Activated T-cell treated with anti-CD3 and anti-CD28 coated beads, Interleukin-2, amount 50 U/mL, for 1 hour (primary cell): ENCODE measurements at places on chromosomes 5 and 9.

DNA sequence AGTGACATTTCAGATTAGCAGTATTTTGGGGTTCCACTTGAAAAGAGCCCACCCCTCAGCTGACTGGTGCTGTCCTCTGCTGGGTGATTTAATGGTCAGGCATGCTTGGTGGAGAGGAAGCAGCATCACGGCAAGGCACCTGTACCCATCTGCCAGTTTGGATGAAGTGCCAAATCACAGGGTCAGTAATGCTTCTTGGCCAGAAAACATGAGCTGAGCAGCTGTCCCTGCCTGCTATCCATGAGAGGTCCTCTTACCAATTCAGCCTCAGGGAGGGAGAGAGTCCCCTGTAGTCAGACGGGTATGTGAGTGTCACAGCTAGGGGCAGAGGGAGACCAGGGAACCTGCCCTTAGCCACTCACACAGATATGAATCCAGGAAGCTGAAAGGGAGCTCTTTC, 137.9 kb downstream of the SEC61B start:
- DNase-seq: no peak

DNA sequence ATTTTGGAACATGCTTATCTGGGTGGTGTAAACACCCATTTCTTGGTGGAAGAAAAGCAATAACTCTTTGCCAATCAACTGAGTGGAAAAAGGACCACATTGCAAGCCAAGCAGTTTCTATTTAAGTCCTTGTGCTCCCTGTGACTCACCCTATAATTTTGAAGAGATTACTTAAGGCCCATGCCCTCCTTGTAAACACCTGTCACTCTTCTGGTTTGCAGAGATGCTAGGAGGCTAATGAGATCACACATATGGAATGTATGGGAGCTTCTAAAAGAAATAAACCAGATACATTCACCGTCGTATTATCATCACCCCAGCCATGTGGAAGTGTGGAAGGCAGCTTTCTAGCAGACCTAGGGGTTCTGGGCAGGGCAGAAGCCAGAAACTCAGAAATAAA, 337.1 kb downstream of the GADD45G start:
- DNase-seq: no peak

GRCh38 chr5:124907098-124907644, 160.7 kb upstream of the ZNF608 start:
- no peak for DNase-seq

- DNase-seq: no peak
These were observed 487.9 kb upstream of the DAP start for GRCh38 chr5:11248966-11249365.

GRCh38 chr5:37936091-37936490, 96.2 kb upstream of the GDNF start:
- DNase-seq: no peak

DNA sequence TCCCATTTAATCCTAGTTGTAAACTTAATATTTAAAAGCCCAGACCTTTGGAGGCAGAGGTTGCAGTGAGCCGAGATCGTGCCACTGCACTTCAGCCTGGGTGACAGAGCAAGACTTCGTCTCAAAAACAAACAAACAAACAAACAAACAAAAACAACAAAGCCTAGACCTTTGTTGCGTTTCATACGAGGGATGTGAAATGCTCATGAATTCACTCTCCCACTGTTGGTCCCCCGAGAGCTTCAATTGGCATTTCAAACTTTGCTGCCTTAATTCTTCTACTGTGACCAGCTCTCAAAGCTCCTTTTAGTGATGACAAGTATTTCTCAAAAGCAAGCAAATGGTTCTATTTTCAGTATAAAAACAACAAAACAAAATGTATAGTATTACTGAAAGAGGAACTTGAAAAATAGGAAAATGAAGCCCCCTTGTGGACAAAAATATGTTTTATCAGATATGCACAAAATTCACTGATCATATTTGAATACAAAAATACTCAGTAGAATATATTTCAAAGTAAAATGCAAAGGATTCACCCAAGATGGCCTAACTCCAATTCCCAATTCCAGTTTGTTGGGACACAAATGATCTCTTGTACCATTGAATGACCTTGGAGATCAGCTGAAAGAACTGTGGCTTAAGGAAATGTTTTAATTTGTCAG, 140.4 kb downstream of the ESM1 start:
- no peak for DNase-seq

- DNase-seq: no peak
These were observed 44.2 kb downstream of the SH3PXD2B start for GRCh38 chr5:172410160-172410559.

- no peak for DNase-seq
These were observed 643.7 kb upstream of the ACO1 start for GRCh38 chr9:31740705-31741104.

DNA sequence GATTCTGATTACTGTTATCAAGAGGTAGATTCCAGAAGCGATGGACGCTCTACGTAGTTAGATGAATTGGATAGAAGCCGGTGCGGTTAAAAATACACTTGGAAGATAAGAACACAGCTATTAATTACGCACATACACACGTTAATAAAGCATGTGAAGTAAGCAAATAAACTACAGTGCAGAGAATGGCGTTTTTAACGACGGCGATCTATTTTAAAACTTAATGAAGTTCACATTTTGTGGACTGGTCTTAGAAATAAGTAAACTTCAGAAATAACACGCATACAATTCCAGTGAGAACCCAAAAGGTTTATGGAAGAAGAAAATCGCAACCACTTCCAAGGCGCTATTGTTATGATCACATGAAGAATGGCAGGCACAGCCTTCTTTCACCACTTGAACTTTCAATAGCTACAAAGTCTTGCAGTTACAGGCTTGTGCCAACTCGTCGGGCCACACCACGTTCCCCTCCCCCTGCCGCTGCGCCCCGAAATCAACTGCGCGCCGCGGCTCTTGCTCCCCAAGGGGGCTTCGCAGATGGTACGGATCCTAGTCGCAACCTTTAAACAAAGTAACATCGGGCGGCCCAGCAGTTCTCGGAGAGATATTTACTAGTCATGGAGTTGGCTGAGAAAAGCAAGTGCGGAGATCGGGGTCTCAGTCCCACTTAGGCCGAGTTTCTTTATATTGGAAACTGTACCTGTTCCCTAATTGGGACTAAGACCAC, 866 bp upstream of the SEMA6A start:
- DNase-seq: no peak

- DNase-seq: no peak
These were observed 6.5 kb upstream of the HMCN2 start for GRCh38 chr9:130259044-130259443.

DNA sequence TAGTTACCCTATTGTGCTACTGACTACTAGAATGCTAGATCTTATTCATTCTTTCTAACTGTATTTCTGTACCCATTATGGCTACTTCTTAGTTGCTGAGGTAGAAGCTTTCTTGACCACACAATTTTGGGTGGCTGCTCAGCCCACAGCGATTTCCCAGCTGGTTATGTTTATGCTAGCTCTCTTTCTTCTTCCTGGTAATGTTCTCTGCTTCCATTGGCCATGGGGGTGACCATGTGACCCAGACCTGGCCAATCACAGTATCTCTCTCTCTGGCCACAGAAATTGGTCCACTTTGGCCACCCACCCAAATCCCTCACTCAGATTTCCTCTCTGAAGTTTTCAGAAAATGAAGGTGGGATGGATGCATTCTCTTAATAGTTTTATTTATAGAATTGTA, 427.9 kb upstream of the CLINT1 start:
- no peak for DNase-seq

- DNase-seq: no peak
These were observed 94.1 kb upstream of the SNX2 start for GRCh38 chr5:122680623-122681350.

DNA sequence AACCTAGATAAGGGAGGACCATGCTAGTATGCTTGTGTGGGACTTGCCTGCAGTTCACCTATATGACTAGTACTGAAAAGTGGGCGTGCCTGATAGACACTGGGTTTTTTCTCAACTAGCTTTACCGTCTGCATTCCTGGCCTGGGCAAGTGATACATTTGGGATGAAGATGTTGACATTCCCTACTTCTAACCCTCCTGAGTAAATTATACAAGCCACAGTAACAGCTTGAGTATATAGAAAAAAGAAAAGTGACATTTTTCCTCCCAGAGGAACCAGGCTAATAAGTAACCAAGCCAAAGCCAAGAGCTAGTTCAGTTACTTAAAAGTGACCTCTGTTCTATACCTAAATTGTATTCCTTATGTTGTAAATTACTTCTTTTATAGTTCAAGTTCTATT, 153.8 kb upstream of the CYLC2 start:
- no peak for DNase-seq

GRCh38 chr5:172293745-172294342, 10.3 kb upstream of the UBTD2 start:
- DNase-seq: no peak

- no peak for DNase-seq
These were observed 44.1 kb downstream of the FBXL7 start for GRCh38 chr5:15544039-15544438.

GRCh38 chr9:22389271-22389670, 57.4 kb upstream of the DMRTA1 start:
- no peak for DNase-seq

GRCh38 chr5:87997662-87998061, 271.0 kb downstream of the TMEM161B start:
- DNase-seq: no peak

- DNase-seq: no peak
These were observed 393.7 kb upstream of the IRX1 start for GRCh38 chr5:3201941-3202340.

- no peak for DNase-seq
These were observed at the start of gene CANX for GRCh38 chr5:179698935-179699615. Gene CANX (plus strand): TSS chr5:179698967. CDS start chr5:179705682, 6,715 bp downstream.

- DNase-seq: no peak
These were observed 87.3 kb downstream of the SEC61B start for GRCh38 chr9:99309141-99309939.

DNA sequence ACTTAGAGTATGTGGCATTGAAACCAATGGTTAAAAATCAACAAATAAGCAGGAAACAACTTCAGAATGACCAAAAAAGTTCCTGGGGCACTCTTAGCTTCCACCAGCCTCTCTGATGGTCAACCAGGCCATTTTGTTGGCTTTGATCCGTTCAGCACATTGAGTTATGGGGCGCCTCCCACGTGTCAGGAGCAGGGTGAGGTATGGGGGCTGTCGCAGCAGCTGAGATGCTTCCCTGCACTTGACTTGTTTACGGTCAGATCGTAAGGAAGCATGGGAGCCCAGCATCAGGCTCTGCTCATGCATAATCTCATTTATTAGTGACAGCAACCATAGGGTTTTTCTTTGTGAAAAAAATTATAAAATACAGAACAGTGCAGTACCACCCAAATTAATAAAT, 16.7 kb downstream of the SYK start:
- no peak for DNase-seq

DNA sequence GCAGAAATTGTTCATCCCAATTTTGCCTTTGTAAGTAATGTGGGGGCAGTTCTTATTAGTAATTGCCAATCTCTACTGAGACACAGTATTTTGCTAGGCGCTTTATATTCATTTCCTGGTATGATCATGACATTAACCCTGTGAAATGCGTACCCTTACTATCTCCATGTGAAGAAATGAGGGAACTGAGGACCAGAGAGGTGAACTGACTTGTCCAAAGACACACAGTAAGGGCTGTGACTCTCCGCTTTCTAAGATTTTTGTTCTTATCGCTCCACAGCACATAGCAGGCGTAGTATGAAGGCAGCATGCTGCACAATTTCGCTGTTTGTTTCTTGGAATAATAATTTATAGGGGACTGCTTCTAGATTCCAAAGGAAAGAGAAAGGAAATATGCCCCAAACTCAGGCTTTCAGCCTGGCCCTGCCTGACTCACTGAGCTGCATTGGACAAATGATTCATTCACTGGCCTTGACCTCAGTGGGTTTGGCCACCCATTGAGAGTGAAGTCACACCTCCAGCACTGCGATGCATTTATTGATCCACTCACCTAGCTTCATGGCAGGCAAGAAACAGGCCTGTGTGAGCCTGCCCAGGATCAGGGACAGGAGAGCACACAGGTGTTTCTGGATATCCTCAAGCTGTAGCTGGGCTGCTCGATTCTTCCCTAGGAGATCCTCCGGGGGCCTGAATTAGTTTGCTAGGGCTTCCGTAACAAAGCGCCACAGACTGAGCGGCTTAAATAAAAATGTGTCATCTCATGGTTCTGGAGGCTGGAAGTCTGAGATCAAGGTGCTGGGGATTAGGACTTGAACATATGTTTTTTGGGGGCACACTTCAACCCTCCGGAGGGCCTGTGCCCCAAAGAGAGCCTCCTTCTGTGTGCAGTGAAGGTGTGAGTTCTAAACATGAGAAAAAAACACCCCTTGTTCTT, 7.2 kb upstream of the DUSP1 start:
- no peak for DNase-seq

DNA sequence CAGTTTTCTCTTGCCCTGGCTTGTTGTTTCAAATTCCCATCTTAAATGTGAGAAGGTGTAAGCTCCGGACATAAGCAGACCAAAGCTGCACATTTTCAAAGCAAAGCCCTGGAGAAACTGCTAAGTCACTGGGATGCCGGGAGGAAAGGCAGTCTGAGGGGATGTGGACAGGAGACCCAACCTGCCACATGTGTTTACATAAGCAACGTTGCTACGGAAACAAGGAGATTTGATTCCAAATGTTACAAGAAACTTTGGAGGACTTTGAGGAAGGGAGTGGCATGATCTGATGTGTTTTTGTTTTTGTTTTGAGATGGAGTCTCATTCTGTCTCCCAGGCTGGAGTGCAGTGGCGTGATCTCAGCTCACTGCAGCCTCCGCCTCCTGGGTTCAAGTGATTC, 25.7 kb upstream of the INSYN2B start:
- DNase-seq: no peak

- DNase-seq: no peak
These were observed 1028.5 kb downstream of the NR2F1-AS1 start for GRCh38 chr5:92552206-92553160.

- no peak for DNase-seq
These were observed 443.4 kb downstream of the ANXA1 start for GRCh38 chr9:73595036-73595545.

GRCh38 chr5:139019211-139019610, 144.1 kb upstream of the LRRTM2 start:
- no peak for DNase-seq

DNA sequence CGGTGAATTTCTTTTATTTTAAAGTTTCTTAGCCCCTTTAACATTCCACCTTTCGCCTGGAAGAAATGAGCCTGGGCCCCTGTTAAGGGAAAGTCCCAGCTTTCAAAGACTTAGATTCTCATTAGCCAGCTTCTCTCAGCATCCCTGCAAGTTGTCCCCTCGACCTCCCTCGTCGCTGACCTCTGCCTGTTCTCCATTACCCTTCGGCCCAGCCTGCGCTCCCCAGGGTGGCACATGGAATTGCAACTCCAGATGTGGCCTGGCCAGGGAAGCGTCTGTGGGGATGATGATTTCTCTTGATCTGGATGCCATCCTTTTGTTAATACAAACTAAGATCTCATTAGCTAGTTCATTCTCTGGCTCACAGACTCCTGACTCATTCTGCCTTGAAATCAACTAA, 43.4 kb upstream of the FANCC start:
- DNase-seq: no peak

- DNase-seq: no peak
These were observed 58.4 kb upstream of the RAPGEF1 start for GRCh38 chr9:131798246-131798645.

DNA sequence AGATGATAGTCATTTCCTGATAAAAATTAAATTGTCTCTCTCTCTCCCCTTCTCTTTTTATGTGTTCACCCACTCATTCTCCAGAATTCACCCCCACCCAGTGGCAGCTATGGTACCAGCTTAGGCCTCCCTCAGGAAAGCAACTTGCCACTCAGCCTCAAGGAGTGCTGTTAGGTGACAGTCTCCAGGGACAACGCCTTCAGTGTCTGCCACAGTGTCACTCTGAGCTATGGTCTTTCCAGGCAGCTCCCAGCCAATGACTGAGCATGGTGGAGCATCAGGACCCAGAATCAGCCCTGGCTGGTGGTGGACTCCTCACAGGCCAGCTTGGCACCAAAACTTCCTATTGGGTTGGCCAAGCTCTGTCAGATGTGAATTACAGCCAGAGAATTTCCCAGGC, 140.9 kb upstream of the PIK3R1 start:
- DNase-seq: no peak
